B cell (primary cell): ENCODE measurements at places on chromosomes 5 and 9.

GRCh38 chr9:4927043-4927471 is 58.0 kb upstream of the JAK2 start:
- DNase-seq = no peak

GRCh38 chr5:1882337-1883119 is at the start of gene IRX4:
Gene IRX4, minus strand, starts transcription at chr5:1882925. Its CDS starts 278 bp downstream, at chr5:1882647.
- DNase-seq = no peak

DNA sequence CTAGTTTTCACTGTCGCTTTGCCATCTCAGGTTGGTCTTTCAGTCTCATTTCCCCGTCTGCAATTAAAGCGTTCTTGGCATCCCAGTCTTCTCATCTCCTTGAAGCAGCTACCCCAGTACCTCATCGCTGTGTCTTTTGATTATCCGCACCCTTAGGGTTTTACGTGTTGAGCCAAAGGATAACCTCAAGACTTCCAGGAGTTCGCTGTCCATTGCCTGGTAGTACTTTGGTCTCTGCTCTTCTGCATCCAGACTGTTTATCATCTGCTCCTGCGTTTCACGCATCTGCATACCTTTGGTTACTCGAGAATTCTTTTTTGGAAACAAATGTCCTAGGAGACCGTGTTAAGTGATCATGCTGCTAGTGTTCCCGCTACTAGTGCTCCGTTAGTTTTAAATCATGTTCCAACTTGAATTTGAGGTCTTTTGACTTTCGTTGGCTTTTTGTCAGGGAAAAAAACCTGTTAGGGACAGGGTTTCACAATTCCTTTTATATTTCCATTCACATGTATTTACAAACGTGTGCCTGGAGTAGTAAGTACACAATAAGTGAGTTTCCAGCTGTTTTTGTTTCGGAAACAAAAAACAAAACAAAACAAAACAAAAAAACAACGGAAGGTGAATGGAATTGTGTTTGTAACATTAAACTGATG is 888 bp downstream of the RABGAP1 start:
- no peak for DNase-seq

- no peak for DNase-seq
Observed at GRCh38 chr5:35369965-35370790, 139.9 kb upstream of the PRLR start.

GRCh38 chr9:91193087-91193657 is 168.5 kb downstream of the AUH start:
- peak; percentile 62 for DNase-seq

DNA sequence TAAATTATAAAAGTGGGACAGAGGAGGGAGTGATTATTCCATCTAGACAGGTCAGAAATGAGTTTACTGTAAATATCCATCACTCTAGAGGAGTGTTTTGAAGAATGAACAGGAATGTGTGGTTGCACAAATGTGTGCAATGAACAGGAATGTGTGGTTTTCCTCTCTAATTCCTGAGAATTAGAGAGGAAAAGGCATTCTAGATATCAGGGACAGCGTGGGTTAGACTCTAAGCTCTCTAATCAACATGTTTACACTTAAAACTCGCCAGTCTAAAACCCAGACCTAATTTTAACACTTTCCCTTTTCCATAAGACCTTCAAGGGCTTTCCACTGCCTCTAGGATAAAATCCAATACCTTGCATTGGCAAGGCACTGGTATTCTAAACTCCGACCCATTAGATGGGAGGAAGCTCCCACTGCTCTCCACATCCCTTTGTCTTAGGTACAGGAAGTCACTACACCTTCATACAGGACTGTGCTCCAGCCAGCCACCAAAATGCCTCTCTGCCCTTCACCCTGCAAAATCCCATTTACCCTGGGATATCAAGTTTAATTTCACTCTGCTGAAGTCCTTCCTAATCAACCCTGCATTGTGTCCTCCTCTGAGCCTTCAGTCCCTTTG is 67.9 kb downstream of the NFIB start:
- DNase-seq = no peak

DNA sequence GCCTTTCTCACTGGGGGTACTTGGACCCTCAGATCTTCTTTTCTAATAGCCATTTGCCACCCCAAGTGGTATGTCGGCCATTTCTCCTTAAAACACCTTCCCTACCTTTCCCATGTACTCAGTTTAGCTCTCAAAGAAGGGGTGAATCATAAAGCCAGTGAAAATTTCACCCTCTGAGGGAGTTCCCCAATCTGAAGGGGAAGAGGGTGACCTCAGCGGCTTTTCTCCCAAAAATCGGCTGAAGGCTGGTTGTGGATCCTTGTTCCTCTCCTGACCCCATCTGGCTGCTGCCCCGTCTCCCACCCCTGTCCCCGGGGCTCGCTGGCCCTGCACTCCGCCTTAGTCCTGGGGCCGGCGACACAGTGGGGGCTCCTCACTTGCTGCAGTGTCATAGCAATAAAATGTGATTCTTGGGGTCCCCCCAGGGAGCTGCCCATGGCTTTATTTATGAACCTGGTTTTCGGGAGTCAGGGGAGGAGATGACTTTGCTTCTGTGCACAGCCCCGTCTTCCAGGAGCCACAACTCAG is 17.3 kb upstream of the LTC4S start:
- DNase-seq = no peak

- DNase-seq = no peak
Observed at GRCh38 chr5:111142932-111143331, 50.8 kb downstream of the WDR36 start.

DNA sequence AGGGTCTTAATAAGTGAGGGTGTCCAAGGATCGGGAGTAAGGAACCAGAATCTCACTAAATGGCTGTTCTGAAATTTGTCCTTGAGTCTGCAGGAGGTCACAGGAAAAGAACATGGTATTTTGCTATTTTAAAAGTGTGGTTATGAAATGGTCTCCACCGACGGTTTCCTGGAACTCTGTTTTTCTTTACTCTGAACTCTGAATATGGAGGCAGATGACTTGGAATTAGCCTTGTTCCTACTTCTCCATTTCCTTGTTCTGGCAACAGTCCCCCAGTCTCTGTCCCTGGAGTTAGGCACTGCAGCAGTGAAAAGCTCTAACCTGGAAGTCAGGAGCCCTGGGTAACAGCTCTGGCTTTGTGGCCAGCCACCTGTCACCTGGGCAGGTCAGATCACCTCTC is 46.6 kb upstream of the C5orf58 start:
- DNase-seq = no peak

DNA sequence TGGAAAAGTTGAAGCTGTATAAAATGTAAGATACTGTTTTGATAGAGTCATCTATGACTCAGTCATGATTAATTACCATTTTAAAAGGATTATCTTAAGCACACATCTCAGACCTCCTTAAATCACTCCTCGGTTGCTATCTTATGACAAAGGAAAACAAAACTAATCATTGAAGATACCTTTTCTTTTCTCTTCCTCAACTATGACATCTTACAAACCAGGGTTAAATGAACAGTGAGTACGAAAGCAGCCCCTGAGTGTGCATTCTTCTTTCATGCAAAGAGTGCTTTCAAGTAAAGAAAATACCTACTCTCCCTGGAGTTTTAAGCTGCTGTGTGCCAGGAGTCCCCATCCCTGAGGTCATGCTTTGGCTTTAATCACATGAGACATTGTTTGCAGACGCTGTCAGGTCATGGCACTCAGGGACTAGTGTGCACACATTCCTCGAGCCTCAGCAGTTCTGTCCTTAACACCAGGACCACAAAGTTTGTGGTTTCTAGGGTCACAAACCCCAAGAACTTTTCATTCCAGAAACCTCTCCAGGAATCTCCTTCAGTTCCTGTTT is 86.7 kb upstream of the ICE1 start:
- no peak for DNase-seq

GRCh38 chr5:169097374-169098326 is 203.3 kb downstream of the SLIT3 start:
- no peak for DNase-seq

- no peak for DNase-seq
Observed at GRCh38 chr9:121650217-121651007, 1.0 kb upstream of the DAB2IP start.

- DNase-seq = no peak
Observed at GRCh38 chr9:91131433-91131839, 230.3 kb downstream of the AUH start.

GRCh38 chr5:125633523-125633922 is 789.7 kb upstream of the GRAMD2B start:
- DNase-seq = no peak

DNA sequence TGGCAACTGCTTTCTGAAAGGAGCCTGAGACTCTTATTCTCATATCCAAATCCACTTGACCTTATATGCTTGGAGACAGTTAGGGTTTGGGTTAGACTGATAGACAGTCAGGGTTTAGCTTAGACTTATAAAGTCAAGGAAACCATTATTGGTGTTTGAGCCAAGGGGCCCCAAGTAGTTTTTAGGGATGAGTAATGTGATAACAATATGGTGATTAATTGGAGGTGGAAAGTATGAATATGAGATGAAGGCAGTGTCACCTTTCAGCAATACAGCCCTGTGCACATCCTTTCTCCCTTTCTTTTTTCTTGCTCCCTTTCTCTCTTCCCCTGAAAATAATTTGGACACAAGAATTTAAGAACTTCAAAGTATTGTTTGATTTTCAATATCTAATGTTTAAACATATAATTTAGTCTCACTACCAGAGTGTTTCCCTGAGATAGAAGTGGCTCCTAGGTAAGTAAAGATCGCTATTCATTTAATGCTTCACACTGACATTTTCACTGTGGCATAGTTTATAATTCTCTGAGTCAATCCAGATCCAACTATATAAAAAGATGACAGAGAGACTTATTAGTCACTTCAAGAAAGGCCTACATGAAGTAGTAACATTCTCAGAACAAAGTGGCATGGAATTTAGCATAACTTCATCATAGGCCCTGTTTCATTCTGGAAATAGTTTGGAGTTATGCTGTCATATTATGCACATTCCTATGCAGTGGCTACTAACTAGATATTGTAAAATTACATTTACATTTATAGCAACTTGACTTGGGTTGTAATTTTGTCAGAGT is 200.8 kb downstream of the CHSY3 start:
- no peak for DNase-seq

DNA sequence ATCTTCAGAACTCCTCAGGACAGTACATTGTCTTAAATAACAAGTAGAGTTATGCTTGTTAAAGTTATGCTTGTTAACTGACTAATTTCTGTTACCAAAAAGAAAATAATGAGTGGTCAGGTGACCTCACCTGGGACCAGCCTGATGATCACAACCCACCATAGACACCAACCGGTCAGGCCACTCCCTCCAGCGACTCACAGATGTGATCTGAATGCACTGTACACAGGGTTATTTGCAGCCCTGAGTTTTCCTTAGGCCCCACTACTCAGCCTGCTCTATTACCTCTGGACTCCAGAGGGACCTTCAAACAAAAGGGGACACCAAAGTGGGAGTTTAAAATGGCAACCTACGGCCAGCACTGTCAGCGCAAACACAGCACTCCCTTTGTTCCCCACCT is 55.3 kb downstream of the ARSB start:
- DNase-seq = no peak
